ENCODE measurements at places on chromosomes 4 and X. TPM values are rescaled to one million over a fixed set of nuclear protein-coding genes. Genes with fewer than 3 reads are reported as not detected.

The RAB9B gene
- total RNA-seq = 0.03 TPM

The SETD7 gene
- 37.7 TPM for total RNA-seq

The PLXNB3 gene
- 5.0 TPM for total RNA-seq

The GPRIN3 gene
- total RNA-seq = 5.7 TPM

The CDX4 gene
- not detected for total RNA-seq

The FOXR2 gene
- not detected for total RNA-seq

The GLOD5 gene
- total RNA-seq = not detected

The ATOH1 gene
- not detected for total RNA-seq

The TEX13B gene
- not detected for total RNA-seq

The C4orf36 gene
- total RNA-seq = 2.5 TPM

The PCYT1B gene
- not detected for total RNA-seq

The NIPAL1 gene
- total RNA-seq = 0.92 TPM

The BEX1 gene
- total RNA-seq = not detected

The POLN gene
- 0.96 TPM for total RNA-seq

The KLHL4 gene
- total RNA-seq = 3.5 TPM

The WDR17 gene
- 2.0 TPM for total RNA-seq

The IL2 gene
- not detected for total RNA-seq

The HPGDS gene
- not detected for total RNA-seq

The USP17L11 gene
- not detected for total RNA-seq

The LRAT gene
- total RNA-seq = not detected

The SLC26A1 gene
- 0.22 TPM for total RNA-seq

The STBD1 gene
- 6.0 TPM for total RNA-seq

The NXF2B gene
- not detected for total RNA-seq

The MAGEB17 gene
- not detected for total RNA-seq

The SMIM31 gene
- total RNA-seq = 0.07 TPM

The NOA1 gene
- total RNA-seq = 16.6 TPM

The NCAPG gene
- total RNA-seq = 28.9 TPM

The SSX4B gene
- not detected for total RNA-seq

The TAF7L gene
- not detected for total RNA-seq

The OTUD6A gene
- not detected for total RNA-seq

The NPY2R gene
- 0.09 TPM for total RNA-seq

The TMEM144 gene
- total RNA-seq = 4.5 TPM

The GPR34 gene
- total RNA-seq = 0.13 TPM

The MGAT4D gene
- total RNA-seq = not detected

The ADGRG4 gene
- not detected for total RNA-seq

The NRK gene
- total RNA-seq = not detected

The FBXO8 gene
- 12.0 TPM for total RNA-seq

The TMEM128 gene
- total RNA-seq = 7.3 TPM

The NELFA gene
- total RNA-seq = 26.6 TPM

The POLA1 gene
- total RNA-seq = 11.7 TPM

The FAM53A gene
- 0.69 TPM for total RNA-seq

The SLC6A14 gene
- total RNA-seq = not detected

The REPS2 gene
- total RNA-seq = 0.32 TPM

The HHIP gene
- 0.74 TPM for total RNA-seq

The EVC gene
- 13.4 TPM for total RNA-seq

The HUWE1 gene
- 64.5 TPM for total RNA-seq

The CCKAR gene
- not detected for total RNA-seq

The ARMCX2 gene
- not detected for total RNA-seq
